ENCODE measurements at places on chromosomes 7 and 10.

DNA sequence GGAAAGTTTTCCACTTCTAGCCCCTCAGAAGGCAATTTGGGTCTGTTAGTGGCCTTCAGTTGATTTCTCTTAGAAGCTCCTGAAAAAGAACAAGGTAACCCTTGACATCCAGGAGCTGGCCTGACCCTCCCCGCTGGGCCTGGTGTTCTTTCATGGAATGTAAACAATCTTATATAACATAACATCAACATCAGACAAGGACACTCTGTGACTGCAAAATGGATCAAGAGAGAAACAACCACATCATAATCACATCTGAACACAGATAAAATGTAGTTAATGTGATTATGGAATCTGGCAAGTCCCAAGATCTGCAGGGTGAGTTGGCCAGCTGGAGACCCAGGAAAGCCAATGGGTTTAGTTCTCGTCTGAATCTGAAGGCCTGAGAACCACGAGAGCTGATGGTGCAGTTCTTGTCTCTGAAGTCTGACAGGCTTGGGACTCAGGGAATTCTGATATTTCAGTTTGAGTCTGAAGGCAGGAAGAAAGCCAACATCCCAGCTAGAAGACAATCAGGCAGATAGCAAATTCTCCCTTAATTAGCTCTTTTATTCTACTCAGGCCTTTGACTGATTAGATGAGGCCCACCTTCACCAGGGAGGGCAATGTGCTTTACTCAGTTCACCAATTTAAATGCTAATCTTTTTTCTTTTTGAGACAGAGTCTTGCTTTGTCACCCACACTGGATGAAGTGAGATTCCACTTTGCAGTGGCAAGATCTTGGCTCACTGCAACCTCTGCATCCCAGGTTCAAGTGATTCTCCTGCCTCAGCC is 91.4 kb upstream of the NAMPT start:
- no peak for DNase-seq

DNA sequence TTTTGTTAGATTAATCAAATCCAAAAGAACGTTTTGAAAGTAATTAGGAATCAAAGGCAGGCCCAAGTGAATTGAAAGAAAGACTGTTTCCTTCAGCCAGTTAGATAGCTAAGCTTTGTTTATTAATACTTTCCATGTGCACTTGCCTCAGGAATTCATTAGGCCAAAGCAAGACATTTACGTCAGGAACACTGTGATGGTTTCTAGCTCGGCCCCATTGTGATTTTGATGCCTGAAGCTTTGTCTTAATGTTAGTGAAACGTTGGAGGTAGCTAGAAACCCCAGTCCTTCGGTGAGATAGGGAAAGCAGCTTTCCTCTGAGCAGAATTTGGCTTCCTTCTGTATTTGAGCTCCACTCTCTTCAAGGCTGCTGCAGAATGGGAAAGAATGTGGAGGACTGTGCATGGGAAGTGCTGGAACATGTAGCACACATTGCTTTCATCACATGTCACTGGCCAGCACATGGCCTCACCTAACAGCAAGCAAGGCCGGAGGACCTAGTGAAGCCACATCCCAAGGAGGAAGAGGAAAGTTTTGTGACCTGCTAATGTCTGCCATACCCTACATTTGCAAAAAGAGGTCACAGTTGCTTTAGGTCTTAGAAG is 64.1 kb downstream of the PCGF5 start:
- no peak for DNase-seq

DNA sequence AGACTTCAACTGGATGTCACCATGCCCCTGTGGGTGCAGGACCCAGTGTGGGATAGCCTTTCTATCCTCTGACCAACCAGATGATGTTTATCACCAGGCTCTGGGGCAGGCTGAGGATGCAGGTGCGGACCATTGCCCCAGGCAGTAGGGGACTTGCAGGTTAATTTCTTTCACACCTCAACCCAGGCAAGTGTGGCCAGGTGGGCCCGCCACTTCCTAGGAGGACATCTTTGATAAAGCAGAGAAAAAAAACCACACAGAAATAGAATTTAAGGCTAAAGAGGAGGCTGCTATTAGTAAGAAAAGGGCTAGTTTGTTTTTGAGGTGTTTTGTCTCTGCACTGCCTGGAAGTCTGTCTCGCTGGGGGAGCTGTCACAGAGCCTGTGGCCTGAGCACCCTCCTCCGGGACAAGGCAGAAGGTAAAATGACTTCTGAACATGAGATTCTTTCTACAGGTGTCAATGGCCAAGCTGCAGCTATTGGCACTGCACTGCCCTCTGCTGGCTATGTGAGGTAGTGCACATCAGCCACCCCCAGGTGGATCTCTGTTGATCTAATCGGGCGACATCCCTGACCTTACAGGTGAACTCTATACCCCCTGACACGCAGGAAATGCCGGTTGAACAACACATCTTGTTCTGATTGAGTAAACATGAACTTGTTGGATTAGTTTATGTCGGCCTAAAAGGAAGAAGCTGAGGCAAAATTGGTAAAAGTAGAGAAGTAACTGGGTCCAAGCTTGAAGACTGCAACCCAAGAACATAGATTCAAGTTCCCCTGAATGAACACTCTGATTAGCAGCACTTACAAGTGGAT is 21.0 kb downstream of the UPP1 start:
- DNase-seq, result peak; percentile 36

DNA sequence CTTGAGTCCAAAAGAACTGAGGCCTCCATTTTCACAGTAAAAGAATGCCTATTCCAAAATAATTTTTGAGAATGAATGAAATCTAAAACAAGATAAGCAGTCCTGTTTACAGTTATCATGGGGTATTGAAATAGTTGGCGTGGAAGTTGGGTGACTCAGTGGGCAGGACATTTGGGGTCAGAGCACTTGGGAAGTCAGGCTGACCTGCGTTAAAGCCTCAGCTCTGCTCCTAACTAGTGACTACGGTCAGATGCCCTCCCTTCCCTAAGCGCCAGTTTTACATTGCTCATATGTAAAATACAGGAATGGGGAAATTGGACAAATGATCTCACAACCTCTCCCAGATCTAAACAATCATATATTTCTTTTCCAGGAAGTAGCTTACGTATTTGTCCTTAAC is 2.3 kb upstream of the PAPSS2 start:
- DNase-seq, result no peak

DNA sequence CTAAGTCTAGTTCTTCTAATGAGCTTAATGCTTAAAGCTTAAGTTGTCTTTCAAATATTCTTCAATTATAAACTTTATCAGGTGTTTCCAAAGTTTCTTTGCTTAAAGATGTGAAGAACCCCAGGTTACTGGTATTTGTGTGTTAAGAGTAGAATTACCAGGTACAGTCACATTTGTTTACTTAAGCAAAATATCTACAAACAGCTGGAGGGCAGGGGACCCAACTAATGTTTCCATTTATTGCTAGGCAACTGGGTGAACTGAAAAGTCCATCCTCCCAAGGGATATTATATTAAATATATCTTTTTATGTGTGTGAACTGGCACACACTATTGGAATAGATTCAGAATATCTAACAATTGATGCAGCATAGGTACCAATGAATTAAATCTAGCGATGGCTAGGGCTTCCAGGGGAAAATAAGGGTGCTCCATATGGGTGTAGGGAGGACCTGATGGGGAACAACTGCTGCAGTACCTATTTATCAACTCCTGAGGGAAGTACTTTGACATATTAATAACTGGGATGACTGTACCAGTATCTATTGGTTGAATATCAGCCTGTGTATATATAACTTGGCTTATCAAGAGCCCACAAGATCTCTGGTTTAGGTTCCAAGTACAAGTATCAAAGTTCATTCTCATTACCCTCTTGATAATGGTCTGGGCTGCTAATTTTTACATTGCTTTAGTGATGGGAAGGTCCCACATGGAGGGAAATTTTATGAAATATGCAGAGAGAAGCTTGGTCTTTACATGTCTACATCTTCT is 10.3 kb upstream of the AGR3 start:
- no peak for DNase-seq

DNA sequence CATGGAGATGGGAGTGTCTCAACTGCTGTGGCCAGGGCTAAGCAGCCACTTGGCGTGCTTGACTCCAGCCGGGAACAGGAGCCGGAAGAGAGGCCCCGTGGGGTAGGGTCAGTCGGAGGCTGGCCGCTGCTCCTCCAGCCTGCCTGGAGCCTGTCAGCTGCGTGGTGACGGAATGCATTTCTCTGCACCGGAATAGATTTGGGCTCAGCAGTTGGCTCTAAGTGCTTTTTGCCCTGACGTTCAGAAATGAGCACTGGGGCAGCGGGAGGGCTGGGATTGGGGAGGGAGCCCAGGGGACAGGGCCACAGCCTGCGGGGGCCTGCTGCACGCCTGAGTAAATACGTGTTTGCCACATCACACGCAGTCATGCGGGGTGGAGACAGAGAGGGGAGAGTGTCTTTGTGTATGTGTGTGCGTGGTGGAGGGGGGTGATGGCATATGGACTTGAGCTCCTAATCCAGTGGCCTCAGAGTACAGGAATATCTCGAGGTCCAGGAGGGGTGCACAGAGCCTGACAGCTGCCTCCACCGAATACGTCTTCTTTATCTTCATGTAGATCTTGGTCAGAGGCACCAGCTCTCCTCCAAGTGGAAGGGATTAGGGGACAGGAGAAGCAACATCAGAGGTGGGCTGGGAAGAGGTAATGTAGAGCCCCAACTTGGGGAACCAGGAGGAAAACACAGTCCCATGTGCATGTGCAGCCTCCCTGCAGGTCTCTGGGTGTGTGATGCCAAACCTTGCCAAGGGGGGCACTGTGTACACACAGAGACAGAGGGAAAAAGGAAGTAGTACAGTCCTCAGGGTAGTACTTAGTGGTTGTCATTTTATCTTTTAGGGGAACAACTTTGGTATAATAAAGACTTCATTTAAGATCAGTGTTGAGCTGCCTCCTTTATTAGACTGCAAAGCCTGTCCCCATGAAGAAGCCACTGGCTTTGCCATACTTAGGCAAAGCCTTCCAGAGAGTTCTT is 151.4 kb downstream of the CDH23 start:
- no peak for DNase-seq

DNA sequence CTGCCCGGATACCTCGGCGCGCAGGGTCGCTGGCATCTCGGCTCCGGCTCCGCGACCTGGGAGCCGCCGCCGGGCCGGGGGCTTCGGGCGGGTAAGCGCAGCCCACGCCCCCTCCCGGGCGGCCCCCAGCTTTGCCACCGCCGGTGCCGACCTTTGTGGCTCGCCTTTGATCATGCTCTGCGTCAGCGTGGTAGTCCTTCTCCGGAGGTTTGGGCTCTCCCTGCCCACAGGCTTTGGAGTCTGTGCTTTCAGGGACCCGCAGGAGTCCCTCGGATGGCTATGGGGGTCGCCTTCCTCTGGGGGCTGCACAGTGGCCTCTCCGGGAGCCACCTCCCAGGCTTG is 7.3 kb downstream of the ATP6V1F start:
- DNase-seq, result no peak

GRCh38 chr10:123665491-123666286 is 466 bp upstream of the GPR26 start:
- DNase-seq, result no peak

DNA sequence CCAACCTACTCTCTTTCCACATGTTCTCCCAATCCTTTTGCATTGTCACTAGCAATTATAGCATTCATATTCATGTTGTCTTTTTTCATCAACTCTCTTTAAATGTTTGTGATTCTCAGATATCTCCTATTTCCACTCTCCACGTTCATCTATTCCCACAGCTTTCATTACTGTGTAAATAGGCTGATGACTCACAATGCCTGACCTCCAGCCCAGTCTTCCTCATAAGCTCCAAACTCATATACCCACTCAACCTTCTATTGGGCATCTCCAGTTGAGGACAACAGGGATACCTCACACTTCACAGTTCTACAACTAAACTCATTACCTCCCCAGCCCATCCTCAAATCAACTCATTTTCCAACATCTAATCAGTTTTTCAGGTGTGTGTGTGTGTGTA is 194.1 kb downstream of the DGKI start:
- DNase-seq, result no peak

DNA sequence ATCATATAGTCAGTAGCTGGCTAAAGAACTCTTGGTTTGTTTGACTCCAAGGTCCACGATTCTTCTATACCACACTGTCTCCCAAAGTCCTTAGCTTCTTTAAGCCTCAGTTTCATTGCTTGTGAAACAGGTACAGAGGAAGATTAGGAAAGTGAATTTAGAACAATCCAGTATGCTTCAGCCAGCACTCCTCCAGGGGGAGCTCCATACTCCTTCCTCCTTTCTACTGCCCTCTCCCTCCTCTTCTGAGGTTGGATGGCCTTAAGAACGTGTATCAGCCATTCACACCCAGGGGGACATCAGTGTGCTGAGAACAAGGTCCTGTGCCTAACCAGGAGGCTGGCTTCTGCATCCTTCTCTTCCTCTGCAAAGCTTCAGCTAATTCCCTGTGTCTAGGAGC is 54.8 kb upstream of the CALD1 start:
- DNase-seq, result no peak

GRCh38 chr10:97785731-97786130 is 13.9 kb upstream of the SFRP5 start:
- DNase-seq, result no peak

DNA sequence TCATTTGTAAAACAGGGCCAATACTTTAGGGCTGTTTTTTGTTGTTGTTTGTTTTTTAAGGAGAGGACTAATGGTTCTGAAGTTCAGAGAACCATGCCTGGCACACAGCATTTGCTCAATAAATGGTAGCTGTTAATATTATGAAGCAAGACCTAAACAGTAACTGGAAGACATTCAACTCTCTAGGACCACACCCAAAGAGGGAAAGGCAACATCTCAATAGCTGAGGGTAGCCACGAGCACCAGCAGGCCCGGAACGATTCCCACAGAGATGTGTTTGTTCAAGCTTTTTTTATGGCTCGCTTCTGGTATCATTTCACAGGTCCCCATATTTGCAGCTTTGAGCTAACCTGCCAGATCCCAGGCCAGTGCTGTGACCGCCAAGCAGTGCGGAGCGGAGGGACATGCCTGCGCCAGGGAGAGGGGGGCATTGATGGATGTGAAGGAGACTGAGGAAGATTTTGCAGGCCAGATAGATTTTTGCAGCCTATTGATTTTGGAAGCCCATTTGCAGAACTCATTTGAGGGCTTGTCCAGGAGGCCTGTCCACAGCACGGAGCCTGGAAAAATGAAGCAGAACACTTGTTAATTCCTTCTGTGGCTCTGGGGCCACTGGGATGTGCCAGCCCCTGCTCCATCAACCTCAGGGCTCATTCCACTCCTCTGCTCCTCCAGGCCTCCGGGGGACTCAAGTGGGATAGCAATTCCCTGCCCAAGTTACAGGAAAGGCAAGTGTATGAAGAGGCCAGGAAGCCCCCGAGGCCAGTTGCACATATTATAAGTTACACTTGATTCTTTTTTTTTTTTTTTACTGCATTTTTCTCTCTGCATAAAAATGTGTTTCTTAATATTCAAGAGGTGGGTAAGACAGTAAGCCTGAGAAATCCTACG is 57.3 kb upstream of the FGFR2 start:
- no peak for DNase-seq

DNA sequence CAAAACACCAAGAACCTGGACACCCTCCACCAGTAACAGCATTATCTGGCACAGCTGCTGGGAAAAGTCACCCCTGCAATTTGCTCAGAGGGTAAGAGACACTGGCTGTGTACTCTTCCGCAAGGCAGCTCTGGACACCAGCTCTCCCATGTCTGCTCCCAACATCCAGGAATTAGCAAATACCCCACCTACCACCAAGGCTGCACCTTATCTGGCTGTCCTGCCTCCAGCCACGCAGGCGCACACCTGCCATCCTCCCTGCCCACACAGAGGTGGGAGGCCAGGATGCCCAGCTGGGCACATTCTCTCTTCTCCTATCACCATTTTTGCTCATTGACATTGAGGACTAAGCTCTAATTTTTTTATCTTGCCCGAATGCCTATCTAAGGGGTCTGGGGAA is 20.3 kb upstream of the BNIP3 start:
- DNase-seq, result no peak

- no peak for DNase-seq
Measured at GRCh38 chr10:14859775-14860174, 18.9 kb upstream of the SUV39H2 start.

- DNase-seq, result no peak
Measured at GRCh38 chr10:56469482-56469881, 108.4 kb upstream of the ZWINT start.
